Caco-2 (cell line): ENCODE measurements at places on chromosomes 16 and 17. TPM values are rescaled to one million over a fixed set of nuclear protein-coding genes. Genes with fewer than 3 reads are reported as not detected.

DNA sequence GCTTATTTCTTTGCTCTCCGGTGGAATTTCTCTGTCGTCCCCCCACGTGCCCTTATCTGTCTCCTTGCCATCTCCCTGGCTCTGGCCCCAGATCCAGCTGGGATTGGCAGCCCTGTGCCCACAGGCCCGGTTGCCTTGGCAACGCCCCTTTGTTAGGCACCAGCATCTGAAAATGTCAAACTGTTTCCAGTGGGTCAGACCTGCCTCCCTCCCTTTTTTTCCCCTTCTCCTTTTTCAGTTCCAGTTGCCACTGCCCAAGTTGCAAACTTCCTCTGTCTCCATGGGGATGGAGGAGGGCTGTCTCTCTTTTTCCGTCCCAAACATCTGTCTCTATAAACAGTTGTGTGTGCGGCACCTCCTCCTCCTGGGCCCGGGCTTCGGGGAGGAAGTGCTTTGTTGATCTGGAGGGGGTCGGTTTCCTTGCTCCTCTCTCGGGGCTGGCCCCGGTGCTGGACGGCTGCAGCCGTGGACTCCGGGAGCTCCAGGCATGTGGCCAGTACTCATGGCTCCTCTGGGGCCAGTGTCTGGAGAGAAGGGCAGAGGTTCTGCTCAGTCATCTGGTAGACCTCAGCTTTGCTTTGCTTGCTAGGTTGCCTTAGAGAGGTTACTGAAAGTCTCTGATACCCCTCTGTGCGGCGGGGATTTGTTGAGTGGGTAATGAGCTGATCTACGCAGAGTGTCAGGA, 35.3 kb downstream of the SOCS3 start:
- DNase-seq: no peak

DNA sequence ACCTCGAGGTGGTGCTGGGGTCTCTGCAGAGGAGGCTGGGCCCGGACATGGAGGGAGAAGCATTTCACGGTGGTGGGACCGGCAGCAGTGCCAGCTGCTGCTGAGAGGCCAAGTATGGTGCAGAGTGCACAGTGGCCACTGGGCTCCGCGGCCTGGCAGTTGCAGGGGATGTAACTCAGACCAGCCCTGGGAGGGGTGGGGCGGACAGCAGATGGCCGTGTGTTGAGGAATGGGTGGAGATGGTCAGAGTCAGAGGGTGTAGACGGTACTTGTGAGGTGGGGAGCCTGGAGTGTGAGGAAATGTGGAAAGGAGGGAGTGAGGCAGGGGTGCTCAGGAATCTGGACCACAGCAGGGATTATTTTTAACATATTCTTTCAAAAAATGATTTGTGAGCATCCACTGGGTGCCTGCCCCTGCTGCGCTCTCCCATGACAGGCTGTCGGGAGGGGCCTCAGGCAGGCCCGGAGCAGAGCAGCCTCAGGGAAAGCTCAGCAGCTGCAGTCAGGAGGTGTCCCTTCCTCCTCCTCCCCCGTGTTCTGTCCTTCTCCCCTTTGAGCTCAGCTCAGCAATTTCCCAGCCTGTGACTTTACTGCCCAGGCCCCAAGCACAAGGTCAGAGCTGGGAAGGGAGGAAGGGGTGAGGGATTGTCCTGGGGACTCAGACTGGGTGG, 113.1 kb downstream of the RAP1GAP2 start:
- DNase-seq: no peak

- DNase-seq: no peak
These were observed 19.8 kb downstream of the PAFAH1B1 start for GRCh38 chr17:2613089-2613808.

DNA sequence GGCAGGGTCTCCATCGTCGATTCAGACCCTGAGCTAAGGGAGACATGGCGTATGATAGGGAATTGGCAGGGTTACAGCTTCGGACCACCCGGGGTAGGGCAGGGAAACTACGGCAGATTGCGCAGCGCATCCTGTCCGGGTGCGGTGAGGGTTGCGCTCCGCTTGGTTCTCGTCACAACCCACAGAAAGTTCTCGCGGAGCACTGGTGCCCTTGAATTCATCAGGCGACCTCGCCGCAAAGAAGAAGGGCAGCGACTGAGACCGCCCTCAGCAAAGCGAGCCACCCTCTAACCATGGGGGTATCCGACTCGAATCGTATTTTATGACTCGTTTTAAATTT, 1.2 kb downstream of the HS3ST3B1 start:
- no peak for DNase-seq

The TMEM204 gene
- total RNA-seq: not detected in 2 replicates

The PPY gene
- total RNA-seq: not detected in 2 replicates

The LUC7L3 gene
- total RNA-seq: 284 and 287 TPM in 2 replicates

The NPLOC4 gene
- total RNA-seq: 119 and 139 TPM in 2 replicates

The TNFRSF12A gene
- total RNA-seq: 62.5 and 66.4 TPM in 2 replicates

The IRX6 gene
- not detected in 2 replicates for total RNA-seq

The P2RX5 gene
- 0.66 and 1.4 TPM in 2 replicates for total RNA-seq

The NEUROD2 gene
- total RNA-seq: not detected in 2 replicates

The LGALS9B gene
- not detected in 2 replicates for total RNA-seq

The TMEM219 gene
- 54.5 and 57.7 TPM in 2 replicates for total RNA-seq
